Gastroesophageal sphincter (tissue), 4 donors: ENCODE measurements at places on chromosomes 16 and 17. TPM values are rescaled to one million over a fixed set of nuclear protein-coding genes. Genes with fewer than 3 reads are reported as not detected.

- ATAC-seq = peak; percentile 65
Observed at GRCh38 chr17:58666858-58667267, 25.0 kb downstream of the TEX14 start.

DNA sequence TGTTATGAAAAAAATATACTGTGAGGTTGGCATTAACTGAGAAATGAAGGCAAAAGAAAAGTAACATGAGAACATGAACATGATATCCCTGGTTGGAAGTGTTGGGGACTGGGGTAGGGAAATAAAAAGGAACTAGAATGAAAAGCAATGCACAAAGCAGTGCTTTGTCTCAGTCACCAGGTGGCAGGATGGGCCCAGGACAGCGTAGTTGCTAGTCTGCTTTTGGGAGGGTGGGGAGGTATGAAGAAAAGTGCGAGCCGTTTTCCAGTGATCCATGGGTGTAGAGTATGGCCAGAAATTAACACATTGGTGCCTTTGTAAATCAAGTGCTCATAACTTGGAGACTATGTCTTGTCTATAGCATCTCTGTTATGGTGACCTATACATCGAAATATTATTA is 662.5 kb upstream of the SALL1 start:
- no peak for ATAC-seq

- no peak for ATAC-seq
Observed at GRCh38 chr16:54135361-54136275, 151.0 kb downstream of the IRX3 start.

VMO1 gene
- not detected for total RNA-seq

DNA sequence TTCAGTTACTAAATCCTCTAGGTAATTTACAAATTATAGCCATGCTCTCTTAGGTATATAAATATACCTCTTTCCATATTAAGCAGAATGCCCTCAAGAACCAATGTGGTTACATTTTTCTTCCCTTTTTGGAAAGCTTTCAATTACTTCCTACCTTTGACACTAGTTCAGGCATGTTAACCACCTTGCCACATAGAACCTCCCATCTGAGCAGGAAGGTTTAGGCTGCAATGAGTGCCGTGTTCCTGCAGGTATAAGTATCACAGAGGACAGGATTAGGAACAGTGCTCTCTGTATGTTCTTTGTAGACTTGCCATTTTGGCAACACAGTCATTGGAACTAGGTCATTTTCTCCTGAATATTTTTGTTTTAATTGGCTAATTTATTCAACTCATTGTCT is 20.1 kb downstream of the KRT25 start:
- no peak for ATAC-seq

GRCh38 chr16:25270577-25270976 is 12.9 kb upstream of the ZKSCAN2 start:
- no peak for ATAC-seq

GRCh38 chr17:80253631-80254395 is 6.8 kb upstream of the RNF213 start:
- no peak for ATAC-seq

GAS7 gene
- 122 TPM for total RNA-seq
